ENCODE measurements at places on chromosomes 3 and 15.

DNA sequence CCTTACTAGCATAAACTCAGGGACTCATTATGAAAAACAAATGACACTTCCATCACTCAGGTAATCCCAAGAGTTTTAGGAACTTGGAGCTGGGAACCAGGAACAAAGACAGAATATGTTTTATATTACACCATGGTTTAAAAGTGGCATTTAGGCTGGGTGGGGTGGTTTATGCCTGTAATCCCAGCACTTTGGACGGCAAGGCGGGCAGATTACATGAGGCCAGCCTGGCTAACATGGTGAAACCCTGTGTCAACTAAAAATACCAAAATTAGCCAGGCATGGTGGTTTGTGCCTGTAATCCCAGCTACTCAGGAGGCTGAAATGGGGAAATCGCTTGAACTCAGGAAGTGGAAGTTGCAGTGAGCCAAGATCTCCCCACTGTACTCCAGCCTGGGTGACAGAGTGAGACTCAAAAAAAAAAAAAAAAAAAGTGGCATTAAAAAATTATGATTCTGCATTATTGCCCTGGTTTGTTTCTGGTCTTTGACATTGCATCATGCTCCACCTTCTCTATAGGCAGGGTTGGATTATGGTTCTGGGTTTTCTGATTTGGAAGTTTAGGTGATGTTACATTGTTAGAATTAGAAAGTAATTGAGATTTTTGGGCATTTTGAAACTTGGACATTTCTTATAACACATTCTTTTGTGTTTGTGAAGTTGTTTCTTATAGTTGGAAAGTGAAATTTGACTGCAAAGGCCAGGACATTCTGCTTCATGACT lies 19.0 kb downstream of the SQOR start:
- no peak for DNase-seq

DNA sequence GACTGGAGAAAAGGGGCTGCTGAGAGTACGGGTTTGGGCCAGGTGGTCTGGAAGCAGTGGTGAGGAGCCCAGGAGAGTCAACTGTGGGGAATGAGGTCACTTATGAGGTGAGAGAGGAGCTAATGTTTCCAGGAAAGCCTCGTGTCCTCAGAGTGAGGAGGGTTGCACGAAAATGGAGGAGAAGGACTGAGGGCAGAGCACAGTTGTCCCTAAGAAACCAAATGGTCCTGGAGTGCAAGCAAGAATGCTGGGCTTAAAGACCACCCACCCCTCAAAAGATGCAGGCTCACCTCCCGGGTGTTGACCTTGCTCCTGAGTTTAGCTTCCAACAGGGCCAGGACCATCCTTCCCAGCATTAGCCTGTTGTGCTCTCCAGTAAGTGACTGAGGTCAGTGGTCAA lies 133.2 kb downstream of the PDE8A start:
- no peak for DNase-seq

GRCh38 chr15:60733196-60733595 lies 254.3 kb upstream of the ICE2 start:
- DNase-seq = no peak

DNA sequence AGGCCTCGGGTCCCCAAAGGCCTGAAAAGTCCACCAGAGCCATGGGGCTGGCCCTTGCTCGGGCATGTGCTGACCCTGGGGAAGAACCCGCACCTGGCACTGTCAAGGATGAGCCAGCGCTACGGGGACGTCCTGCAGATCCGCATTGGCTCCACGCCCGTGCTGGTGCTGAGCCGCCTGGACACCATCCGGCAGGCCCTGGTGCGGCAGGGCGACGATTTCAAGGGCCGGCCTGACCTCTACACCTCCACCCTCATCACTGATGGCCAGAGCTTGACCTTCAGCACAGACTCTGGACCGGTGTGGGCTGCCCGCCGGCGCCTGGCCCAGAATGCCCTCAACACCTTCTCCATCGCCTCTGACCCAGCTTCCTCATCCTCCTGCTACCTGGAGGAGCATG lies 1.2 kb downstream of the CYP1A2 start:
- no peak for DNase-seq

DNA sequence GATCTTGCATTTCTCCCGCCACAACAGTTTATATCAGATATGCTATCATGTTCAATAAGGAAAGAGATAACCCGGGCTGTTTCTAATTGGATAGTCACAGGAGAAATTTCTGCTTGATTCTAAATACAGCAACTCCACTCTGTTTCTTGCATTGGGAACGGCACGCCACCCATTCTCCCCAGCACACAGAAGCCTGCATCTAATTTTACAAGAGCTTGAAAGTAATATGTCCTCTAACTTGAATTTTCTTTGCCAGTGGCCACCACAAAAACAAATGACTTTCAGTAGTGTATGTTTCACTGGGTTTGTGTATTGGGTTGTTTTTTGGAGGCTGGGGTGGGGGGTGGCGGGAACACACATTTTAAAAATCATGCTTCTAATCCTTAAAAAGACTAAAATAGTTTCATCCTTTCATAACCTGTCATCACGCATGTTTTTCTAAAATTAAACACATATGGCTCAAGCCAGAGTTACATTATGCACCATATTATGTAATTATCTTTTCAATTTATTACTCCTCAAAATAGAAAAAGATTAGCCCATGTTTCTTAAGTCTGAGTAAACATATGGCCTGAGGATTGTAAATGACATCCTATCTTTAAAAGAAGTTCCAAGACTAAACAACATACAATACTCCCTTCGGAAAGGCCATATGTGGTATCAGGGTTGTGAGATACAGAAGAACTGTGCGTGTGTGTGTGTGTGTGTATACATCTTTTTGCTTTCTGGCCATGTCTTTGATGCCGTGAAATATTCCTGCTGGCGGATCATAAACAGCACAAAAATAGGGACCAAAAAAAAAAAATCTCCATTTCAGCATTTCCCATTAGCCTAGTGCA lies 176.3 kb downstream of the FOXP1 start:
- no peak for DNase-seq

- DNase-seq = no peak
These were observed 17.4 kb upstream of the STAB1 start for GRCh38 chr3:52477796-52478095.

- no peak for DNase-seq
These were observed 211.0 kb downstream of the TNIK start for GRCh38 chr3:171249245-171249644.

DNA sequence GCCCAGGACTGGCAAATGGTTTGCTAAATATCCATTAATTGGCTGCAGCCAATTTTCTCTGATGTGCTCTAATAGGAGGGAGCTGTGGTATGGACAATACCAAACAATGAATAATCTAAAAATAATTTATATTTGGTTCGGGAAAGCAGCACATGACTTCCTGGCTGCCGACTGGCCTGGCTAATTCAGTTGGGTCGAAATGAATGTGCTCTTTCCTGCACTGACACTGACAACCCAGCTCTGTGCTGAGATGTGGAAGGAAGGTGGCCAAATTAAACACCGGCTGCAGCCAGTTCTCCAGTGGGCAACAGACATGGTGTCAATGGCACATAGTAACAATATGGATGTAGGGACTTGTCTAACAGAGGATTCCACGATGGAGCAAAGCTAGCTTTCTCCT lies 21.1 kb upstream of the COLQ start:
- no peak for DNase-seq

GRCh38 chr3:155651489-155652218 lies 93.2 kb downstream of the PLCH1 start:
- no peak for DNase-seq

DNA sequence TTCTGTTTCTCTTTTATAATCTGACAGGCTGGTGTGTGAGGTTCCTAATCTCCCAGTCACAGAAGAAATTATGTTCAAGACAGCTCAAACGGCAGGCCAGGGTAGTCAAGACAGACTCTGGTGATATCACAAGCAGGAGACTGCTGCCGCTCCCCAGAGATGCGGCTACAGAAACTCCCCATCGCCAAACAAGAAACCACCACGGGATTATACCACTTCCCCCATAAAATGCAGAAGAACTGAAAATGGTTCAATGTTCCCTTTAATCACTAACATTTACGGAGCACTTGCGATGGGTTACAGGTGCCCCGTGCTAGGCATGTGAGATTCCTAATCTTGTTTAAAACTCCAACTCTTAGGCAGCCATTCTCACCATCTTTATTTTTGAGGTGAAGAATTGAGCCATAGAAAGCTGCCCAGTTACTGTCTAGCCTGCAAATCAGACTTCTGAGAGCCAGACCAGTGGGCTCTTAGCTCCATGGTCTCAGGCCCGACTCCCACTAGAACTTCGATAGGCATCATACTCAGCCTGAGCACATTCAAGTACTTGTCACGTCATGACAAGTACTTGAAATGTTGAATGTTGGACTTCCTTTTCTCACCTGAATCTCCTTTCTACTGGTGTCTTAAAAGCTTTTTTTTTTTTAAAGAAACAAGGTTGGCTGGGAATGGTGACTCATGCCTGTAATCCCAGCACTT lies 58.4 kb downstream of the TBC1D2B start:
- DNase-seq = no peak

- DNase-seq = no peak
These were observed 60.0 kb upstream of the FEZF2 start for GRCh38 chr3:62433396-62433795.

- no peak for DNase-seq
These were observed 27.0 kb downstream of the GPR156 start for GRCh38 chr3:120258009-120258408.

GRCh38 chr3:15646851-15647511 lies 45.4 kb downstream of the BTD start:
- DNase-seq = no peak

- no peak for DNase-seq
These were observed 448.8 kb upstream of the TPRG1 start for GRCh38 chr3:188722963-188723362.

- DNase-seq = no peak
These were observed 46.6 kb downstream of the FAH start for GRCh38 chr15:80199366-80199765.

GRCh38 chr15:88066636-88067330 lies 189.8 kb downstream of the NTRK3 start:
- DNase-seq = no peak

GRCh38 chr3:109432833-109433232 lies 95.5 kb upstream of the DPPA4 start:
- no peak for DNase-seq

GRCh38 chr3:153897842-153898241 lies 223.3 kb upstream of the ARHGEF26 start:
- DNase-seq = no peak

DNA sequence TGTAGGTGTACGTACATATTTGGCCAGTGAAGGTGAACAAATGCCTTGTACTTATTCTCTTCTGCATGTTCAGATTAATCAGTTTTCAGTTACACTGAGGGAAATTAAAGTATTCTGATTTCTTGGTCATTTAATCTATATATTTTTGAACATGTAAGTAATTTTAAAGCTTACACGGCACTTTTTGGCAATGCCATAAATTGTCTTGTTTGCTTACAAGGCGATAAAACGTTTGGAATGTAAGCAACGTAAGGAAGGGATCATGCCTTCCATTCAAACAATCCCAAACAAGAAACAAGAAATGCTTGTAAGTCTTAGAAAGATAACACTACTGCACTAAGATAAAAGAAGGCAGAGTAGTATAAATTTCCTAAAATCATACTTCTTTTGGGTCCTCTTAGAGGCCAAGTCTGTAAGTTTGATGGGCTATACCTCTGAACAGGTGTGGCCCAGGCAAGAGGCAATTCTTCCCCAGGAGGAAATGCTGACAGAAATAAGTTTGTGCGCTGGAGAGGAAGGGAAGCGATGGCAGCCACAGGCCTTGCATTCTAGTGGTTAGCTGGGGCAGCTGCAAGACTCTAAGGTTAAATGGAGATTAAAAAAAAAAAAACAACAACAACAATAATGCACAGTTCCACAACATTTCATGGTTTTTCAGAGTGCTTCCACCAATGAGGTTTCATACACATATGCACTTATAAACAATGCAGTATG lies 73.8 kb downstream of the GOLIM4 start:
- no peak for DNase-seq

- no peak for DNase-seq
These were observed 1.6 kb upstream of the NTRK3 start for GRCh38 chr15:88258093-88258641.

- DNase-seq = no peak
These were observed 34.3 kb downstream of the TLE3 start for GRCh38 chr15:70063261-70063925.

DNA sequence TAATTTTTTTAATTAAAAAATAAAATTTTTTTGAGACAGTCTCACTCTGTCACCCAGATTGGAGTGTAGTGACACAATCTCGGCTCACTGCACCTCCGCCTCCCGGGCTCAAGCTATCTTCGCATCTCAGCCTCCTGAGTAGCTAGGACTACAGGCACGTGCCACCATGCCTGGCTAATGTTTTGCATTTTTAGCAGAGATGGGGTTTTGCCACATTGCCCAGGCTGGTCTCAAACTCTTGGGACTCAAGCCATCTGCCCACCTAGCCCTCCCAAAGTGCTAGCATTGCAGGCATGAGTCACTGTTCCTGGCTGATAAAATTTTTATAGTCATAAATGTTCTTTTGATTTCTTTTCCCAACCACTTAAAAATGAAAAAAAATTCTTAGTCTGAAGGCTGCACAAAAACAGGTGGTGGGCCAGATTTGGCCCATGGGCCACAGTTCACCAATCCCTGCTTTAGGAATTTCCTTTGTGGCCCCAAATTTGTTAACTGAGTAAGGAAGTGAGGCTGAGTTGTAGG lies 9.2 kb downstream of the UBA5 start:
- DNase-seq = no peak

DNA sequence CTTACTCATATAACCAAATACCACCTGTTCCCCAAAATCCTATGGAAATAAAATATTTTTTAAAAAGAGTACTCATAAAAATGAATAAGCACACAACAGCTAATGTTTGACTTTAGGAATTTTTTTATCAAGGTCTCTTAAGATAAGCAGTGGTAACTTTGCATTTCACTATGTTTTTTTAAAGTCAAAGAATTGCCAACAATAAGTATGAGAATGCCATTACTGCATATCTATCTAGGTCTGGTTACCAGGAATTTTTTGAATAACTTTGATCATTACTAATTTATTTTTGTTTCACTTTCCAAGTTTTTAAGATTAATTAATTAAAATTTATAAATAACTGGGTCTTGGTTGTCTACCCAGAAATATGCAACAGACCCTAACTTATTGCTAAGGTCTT lies 41.5 kb downstream of the PLSCR4 start:
- no peak for DNase-seq

- no peak for DNase-seq
These were observed 220.2 kb upstream of the CD96 start for GRCh38 chr3:111321786-111322185.

DNA sequence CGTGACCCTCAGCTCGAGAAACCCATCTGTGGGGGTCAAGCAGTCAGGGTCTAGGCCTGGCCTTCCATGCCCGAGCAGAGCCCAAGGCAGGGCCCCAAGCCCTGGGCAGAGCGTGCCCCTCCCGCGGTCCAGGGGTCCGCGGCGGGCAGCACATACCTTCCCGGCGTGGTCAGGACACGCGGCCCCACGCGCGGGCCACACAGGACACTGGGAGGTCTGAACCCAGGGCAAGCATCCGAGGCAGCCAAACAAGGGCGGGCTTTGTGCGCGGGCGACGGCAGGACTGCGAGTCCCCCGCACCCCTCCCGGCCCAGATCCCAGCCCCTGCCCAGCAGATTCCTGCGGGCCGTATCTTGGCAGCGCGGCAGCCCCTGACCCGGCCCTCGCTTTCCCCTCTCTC lies 61.6 kb upstream of the ACAN start:
- no peak for DNase-seq
